ENCODE measurements at places on chromosomes 6 and 20. TPM values are rescaled to one million over a fixed set of nuclear protein-coding genes. Genes with fewer than 3 reads are reported as not detected.

GRCh38 chr6:76752841-76753240, 680.4 kb upstream of the IMPG1 start:
- H3K4me3 ChIP-seq: no peak overlapping the region
- no peaks in the 10 kb centered on the region for H3K27me3 ChIP-seq
- DNase-seq: no peak
- H3K4me1 ChIP-seq: no peaks in the 10 kb centered on the region
- no peaks in the 10 kb centered on the region for H3K36me3 ChIP-seq
- no peak overlapping the region for H3K27ac ChIP-seq

DNA sequence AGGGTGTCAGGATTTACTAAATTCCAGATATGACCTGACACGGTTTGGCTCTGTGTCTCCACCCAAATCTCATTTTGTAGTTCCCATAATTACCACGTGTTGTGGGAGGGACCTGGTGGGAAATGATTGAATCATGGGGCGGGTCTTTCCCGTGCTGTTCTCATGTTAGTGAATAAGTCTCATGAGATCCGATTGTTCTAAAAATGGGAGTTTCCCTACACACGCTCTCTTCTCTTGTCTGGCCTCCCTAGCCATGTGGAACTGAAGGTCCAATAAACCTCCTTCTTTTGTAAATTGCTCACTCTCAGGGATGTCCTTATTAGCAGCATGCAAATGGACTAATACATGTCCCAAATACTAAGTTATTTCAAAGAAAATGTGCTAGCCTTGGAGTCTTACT, 121.1 kb downstream of the CENPW start:
- no peak overlapping the region for H3K4me3 ChIP-seq
- H3K36me3 ChIP-seq: no peaks in the 10 kb centered on the region
- DNase-seq: no peak
- H3K27ac ChIP-seq: no peak overlapping the region

- H3K27me3 ChIP-seq: no peaks in the 10 kb centered on the region
- no peak for DNase-seq
- no peak overlapping the region for H3K27ac ChIP-seq
- H3K4me1 ChIP-seq: no peaks in the 10 kb centered on the region
- H3K4me3 ChIP-seq: no peak overlapping the region
- no peaks in the 10 kb centered on the region for H3K36me3 ChIP-seq
Measured at GRCh38 chr6:119002069-119002468, 67.1 kb upstream of the MCM9 start.

GRCh38 chr20:36819659-36820058, 46.1 kb upstream of the DSN1 start:
- H3K4me3 ChIP-seq: no peak overlapping the region
- no peaks in the 10 kb centered on the region for H3K27me3 ChIP-seq
- DNase-seq: no peak
- H3K27ac ChIP-seq: no peak overlapping the region

GRCh38 chr6:79225717-79226599, 8.5 kb downstream of the HMGN3 start:
- H3K4me1 ChIP-seq: peaks cover 12% of the 10 kb centered on the region
- no peak overlapping the region for H3K27ac ChIP-seq
- no peak overlapping the region for H3K4me3 ChIP-seq

Gene PAX1
- total RNA-seq: not detected

Gene PBOV1
- total RNA-seq: not detected
